CD8-positive, alpha-beta memory T cell (primary cell): ENCODE measurements at places on chromosomes 6 and 20.

DNA sequence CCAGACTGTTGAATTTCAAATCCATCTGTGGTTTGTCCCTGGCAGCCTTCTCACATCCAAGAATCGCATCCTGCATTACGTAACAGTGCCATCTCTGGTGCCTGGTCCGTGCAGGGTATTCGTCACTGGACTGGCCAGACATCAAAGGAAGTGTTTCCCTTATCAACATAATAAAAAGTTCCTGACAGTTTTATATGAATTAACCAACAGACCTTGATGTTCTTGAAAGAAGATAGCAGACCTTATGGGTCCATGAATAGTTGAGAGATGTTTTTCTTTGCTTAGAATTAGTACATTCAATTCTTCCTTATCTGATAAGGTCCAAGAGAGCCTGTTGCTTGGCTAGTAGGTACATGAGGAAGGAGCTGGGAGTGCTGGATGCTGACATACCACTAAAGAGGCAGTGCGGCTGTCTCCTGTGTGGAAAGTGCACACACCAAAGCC lies 77.6 kb downstream of the PHACTR2 start:
- DNase-seq, result no peak

GRCh38 chr6:170125456-170126300 lies 165.2 kb downstream of the DLL1 start:
- peak; percentile 27 for DNase-seq

- DNase-seq, result no peak
Observed at GRCh38 chr6:16903470-16903869, 142.2 kb upstream of the ATXN1 start.

DNA sequence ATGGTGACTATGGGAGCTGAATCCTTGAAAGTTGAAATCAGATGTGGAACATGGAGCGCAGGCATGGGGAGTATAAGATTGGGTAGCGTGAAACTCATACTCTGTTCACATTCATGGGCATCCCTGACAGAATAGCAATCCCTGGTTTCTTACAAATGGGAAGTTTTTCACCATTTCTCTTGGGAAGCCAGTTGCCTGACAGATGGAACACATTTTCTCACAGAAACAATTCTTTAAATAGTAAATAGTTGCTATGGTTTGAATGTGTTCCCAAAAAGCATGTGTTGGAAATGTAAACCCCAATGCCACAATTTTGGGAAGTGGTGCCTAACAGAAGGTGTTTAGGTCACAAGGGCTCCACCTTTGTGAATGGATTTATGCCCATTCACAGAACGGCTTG lies 262.8 kb upstream of the HS3ST5 start:
- DNase-seq, result no peak

DNA sequence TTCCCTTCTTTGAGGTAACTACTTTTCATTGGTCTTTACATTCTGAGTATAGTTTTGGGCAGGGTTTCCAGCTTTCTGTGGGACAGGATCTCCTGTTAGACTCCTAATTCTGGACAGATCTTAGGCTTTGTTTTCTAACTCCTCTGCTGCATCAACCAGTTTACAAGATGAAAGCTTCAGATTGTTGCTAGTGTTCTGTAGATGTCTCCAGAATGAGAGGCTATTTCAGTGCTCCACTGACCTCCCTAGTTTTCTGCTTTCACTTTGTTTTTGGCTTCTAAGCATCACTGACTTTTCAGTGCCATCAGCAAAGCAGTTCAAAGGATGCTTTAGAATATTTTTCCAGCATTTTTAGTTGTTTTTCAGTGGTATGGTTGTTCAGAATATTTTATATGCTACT lies 101.4 kb downstream of the LIN28B start:
- DNase-seq, result no peak

DNA sequence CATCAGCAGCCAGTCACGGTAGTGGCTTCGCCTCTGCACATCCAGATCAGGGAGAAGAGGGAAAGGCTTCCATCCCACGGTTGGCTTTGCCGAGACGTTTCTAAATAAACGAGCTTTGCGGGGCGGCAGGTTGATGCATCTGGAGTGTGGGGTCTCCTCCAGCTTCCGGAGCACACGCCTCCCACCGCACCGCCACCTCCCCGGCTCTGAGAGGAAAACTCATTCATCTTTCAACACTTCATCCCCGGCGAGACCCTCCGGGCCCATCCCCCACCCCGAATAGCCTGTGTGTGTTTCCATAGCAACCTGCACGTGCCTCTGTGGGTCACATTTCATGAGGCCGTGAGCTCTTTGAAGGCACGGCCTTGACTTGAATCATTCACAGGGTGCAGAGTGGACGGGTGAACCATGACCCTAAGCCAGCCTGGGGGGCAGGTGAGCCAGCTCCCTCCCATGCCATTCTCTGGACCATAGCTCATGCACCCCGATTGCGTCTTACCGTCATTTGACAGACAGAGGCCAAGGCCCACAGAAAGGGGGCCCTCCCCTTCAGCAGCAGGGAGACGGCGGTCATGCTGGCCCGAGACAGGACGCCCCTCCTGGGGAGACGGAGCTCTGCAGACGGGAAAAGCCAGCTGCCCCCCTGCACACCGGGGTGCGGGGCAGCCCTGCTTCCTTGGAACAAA lies 16.2 kb upstream of the CHRNA4 start:
- no peak for DNase-seq
